ENCODE measurements at places on chromosomes 2 and 18.
A peak's percentile ranks its signal among the peaks of the same experiment; 100 is the strongest.

GRCh38 chr2:172109256-172109987 is 6.7 kb upstream of the DLX2 start:
- no peak for DNase-seq

DNA sequence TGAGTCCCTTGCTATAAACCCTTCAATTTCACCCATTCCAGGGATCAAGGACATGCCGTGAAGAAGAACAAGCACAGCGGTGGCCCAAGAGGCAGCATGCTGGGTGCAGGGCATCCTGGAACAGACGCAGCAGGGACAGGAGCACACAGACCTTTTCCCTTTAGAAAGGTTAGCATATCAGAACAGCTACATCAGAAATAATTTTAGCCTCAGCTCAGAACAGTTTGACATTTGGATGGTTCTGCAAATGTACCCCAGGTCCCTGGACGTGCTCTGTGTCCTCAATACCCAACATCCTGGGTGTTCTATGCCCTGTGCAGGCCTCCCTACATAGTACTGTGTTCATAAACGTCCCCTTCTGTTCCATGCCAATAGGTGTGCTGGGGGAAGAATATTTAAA is 80.4 kb downstream of the MYOM1 start:
- no peak for DNase-seq

- no peak for DNase-seq
These were observed 56.9 kb downstream of the RDH14 start for GRCh38 chr2:18503376-18504228.

- DNase-seq: no peak
These were observed 172.1 kb downstream of the VAPA start for GRCh38 chr18:10085876-10086275.

GRCh38 chr18:46888965-46889364 is 28.3 kb downstream of the PIAS2 start:
- DNase-seq: no peak

- no peak for DNase-seq
These were observed 43.9 kb downstream of the WDR75 start for GRCh38 chr2:189485146-189485545.

DNA sequence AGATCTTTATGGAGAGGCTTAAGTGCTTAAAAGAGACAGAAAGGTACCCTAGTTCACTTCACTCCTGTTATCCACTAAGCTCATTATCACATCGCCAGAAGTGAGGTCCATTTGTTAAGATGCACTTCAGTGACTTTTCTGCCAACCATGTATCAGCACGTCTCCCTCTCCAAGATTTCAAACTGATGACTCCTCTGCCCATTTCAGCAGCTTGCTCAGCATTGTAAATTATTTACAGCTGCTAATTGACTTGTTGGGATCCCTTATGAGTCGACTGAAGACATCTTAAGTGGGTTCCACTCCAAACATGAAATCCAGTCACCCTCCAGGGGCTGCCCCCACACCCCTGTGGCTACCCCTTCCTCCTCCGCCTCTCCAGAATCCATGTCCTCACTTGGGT is 37.3 kb downstream of the DIPK1C start:
- DNase-seq: no peak

DNA sequence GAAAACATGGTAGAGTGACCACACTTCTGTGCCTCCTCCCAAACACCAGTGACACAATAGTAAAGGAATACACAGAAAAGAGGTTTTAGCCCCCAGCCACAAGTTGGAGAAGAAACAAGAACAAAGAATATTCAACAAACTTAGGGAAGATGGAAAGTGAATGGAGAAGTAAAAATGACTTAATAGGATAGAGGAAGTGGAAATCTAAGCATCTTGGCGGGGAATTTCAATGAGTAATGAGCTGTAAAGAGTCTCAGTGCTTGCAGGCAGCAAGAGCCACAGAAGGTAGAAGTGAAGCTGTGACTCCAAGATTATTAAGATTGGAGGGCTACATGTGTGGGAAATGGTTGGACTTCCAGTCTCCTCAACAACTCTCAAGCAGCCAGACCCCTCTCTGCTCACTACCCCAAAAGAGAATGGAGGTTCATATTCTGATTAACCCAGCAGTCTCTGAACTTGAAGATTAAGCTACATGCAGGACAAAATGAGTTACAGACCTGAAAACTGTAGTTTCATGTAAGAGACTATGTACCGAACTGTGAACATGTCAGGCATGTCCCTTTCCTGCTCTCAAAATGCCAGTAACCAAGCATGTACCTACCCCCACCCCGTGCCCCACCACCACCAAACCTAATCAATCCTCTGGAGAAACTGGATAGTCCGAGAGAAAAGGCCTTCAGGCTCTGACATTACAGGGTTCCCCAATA is 16.9 kb upstream of the HNRNPLL start:
- DNase-seq: peak; percentile 94

DNA sequence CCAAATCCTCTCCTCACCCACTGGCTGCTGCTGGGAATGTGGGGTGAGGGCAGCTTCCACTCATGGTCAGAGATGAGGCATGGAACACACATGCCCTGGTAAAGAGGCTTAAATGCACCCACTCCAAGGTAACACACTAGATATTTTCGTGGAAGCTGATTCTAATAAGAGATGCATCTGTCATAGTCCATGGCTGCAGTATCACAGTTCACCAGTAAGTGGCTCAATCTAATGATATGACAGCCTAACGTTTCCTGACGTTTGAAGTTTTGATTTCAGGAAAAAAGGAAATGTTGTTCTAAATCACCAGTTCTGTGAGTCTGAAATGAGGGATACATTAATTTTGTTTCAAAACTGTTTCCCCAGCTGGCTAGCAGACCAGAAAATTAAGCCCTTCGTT is 38.2 kb downstream of the LCT start:
- DNase-seq: no peak

DNA sequence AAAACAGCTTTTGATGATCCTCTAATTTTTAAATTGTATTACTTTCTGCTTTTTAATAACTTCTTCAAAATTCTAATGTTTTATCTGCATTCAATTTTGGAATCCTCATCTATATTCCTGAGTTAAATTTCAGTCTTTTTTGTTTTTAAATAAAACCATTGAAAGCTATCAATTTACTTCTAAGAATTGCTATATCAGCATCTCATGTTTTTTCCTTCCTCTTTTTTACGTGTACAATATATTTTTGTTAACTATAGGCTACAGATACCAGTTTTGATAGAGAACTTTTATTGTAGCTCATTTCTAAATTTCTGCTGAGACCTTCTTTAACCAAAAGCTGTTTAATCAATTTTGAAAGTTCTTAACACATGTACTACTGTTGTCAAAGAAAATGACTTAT is 84.5 kb downstream of the SS18 start:
- DNase-seq: no peak

DNA sequence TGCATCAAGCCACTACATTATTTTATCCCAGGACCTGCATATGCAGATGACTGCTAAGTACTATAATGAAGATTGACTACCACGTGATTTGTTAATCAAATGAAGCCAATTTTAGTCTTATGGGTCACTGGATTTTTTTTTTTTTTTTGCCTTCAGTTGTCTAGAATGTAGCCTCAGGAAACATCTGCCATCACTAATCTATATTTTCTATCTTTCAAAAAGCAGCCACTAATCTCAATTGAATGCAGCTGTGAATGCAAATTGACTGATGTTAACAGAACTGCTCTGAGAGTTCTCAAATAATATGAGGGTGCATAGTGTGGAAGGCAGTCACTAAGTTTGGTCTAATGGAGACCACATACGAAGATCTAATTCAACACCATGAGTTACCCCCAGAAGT is 106.3 kb downstream of the ABCA12 start:
- DNase-seq: no peak

GRCh38 chr2:121530212-121530705 is 421 bp upstream of the RNU4ATAC start:
- DNase-seq: peak; percentile 88

- no peak for DNase-seq
These were observed 275.3 kb downstream of the GALR1 start for GRCh38 chr18:77524909-77525308.

DNA sequence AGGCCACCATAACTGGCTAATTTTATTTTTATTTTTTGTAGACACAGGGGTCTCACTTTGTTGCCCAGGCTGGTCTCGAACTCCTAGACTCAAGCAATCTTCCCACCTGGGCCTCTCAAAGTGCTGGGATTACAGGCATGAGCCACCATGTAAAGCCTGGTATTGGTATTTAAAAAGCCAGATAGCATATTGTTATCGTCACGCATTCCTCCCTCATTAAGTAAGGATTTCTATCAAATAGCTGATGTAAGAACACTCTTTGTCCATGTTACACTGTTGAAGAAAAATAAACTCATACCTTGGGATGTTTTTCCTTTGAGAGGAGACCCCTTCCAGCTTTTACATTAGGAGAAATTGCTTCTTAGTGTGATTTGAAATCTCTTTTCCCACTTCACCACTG is 39.2 kb upstream of the DARS1 start:
- no peak for DNase-seq

GRCh38 chr18:76493213-76494161 is 1.6 kb downstream of the ZNF516 start:
- peak; percentile 64 for DNase-seq

DNA sequence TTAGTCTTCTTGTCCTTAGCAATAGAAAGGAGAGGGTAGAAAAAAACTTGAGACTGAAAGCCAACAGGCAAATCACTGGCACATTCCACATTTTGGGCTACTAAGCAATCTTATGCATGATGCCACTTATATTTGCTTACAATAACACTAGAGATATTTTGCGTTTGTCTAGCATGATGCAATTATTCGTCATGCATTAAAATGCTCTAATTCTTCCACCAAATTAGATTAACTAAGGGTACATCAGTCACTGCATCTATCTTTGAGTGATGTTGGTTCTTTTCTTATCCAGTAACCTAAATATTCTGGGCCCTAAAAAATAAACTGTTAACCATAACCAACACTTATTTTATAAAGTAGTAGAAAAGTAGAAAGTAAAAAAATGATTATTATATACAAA is 1311.7 kb upstream of the CDH2 start:
- no peak for DNase-seq

GRCh38 chr2:30255026-30255425 is 23.7 kb downstream of the LBH start:
- DNase-seq: no peak

GRCh38 chr2:124908411-124908810 is 883.3 kb downstream of the CNTNAP5 start:
- DNase-seq: no peak
